ENCODE measurements at places on chromosomes 12 and 14.

- DNase-seq = no peak
Measured at GRCh38 chr12:59055204-59055860, 135.0 kb upstream of the LRIG3 start.

DNA sequence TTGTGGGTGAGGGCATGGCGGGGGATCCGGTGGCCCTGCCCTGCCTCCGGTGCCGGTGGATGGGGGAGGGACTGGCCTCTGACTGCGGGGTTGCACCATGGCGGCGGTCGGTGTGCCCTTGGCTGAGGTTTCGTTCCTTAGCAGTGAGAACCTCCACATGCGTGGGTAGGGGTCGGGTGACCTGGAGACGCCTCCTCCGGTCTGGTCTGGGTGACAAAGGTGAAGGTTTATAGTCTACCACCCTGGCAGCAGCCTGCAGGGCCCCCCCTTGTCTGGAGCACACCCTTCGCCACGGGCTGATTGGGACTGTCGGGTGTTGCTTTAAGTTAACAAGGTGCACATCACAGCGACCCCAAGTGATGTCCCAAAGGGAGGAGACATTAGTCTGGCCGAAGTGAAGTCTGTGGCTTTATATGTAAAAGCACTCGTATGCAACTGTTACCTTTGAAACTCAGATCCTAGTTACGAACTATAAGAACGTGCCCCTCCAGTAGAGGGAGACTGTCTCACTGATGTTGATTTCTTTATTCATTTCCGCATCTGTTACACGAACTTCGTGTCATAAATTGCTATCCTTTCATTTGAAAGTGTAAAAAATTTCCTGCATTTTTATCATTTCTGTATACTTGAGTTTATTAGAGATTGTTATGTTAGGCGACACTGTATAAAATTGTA is 74.4 kb downstream of the WDR20 start:
- DNase-seq = no peak

DNA sequence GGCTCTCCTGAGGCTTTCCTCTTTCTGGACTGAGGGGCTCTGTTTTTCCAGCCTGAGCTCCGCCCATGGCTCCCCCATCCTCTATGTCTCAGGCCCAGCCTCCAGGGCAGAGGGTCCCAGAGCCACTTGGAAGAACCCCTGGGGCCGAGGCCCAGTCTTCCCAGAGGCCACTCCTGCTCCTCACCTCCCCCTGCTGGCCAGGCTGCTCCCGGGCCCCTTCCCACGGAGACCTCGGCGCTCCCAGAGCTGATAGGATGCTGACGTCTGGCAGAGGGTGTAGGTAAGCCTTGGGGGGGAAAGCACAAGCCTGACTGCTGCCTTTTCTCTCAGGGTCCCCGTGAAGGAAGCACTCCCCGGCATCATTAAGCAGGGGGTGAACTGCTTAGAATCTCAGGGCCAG is 51.4 kb downstream of the ERH start:
- DNase-seq = no peak

GRCh38 chr12:34198924-34199323 is 176.6 kb downstream of the ALG10 start:
- no peak for DNase-seq

- no peak for DNase-seq
Measured at GRCh38 chr12:85713373-85713772, 122.8 kb downstream of the RASSF9 start.

- DNase-seq = no peak
Measured at GRCh38 chr12:85956081-85956480, 82.0 kb downstream of the NTS start.

GRCh38 chr12:110105986-110106385 is 18.2 kb upstream of the IFT81 start:
- no peak for DNase-seq

DNA sequence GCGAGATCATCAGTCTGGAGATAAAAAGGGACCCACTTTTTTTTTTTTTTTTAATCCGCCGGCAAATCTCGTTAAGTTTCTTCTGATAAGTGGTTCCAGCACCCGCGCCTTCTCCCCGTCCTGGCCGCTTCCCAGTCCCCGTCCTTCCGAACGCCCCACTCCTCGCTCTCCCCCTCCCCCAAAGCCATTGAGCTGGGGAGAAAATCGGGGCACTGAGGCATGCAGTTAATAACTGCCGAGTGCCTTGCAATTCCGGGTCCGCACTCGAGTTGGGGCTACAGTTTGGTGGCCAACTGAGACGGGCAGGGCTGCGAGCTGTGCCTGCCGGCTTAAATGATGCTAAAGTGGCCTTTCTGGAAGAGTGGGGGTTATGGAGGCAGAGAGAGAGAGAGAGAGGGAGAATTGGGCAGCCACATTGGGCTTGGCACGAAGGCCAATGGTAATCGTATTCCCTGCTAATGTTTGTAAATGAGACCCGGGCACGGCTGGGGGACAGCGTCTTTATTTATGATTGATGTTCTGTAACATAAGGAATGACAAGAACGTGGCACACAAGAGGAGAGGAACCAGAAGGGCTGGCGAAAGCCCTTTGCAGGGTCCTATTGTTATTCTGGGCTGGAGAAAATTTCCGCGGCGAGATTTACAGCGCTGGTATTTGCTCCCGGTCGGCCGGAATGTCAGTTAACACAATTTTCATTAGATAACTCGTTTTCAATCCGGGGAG is 115.4 kb upstream of the MYL2 start:
- DNase-seq = no peak

DNA sequence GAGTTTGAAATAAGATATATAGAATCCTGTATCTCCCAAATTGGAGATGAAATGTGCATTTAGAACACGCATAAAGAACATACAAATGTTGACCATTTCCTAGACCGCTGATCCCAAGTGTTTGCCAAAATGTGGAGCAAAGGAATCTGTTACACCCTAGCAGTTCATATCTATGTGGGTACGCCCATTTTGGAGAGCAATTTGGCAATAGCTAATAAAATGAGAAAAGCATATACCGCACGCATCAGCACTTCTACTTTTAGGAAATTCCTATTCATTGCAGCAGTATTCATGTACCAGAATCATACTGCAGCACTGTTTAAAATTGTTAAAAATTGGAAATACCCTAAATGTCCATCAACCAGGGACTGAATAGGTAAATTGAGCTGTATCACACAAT is 937.8 kb downstream of the BCL11B start:
- no peak for DNase-seq
